Activated CD8-positive, alpha-beta T cell treated with anti-CD3 and anti-CD28 coated beads for 36 hours (primary cell): ENCODE measurements at places on chromosomes 12 and 14. TPM values are rescaled to one million over a fixed set of nuclear protein-coding genes. Genes with fewer than 3 reads are reported as not detected.

DNA sequence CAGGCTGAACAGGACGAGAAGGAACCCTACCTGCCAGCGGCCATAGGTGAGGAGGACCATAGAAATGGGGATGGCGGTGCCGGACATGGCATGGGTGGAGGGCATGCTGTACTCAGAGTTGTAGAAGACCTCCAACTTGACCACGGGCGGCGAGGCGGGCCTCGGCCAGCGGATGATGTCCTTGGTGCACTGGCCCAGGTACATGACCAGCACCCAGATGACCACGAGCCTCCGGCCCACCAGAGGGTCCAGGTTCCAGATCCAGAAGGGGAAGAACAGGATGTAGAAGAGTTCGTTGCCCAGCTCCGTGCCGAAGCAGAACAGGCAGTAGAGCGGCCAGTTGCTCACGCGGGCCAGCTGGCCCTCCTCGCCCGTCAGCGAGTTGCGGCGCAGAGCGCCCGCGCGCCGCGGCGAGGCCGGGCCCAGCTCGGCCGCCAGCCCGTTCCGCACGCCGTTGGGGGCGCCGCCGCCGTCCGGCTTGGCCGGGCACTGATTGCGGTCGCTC, 582 bp downstream of the SGPP1 start:
- DNase-seq, result peak; percentile 17

The NRXN3 gene
- total RNA-seq, result not detected

The NKX2-1 gene
- total RNA-seq, result not detected

DNA sequence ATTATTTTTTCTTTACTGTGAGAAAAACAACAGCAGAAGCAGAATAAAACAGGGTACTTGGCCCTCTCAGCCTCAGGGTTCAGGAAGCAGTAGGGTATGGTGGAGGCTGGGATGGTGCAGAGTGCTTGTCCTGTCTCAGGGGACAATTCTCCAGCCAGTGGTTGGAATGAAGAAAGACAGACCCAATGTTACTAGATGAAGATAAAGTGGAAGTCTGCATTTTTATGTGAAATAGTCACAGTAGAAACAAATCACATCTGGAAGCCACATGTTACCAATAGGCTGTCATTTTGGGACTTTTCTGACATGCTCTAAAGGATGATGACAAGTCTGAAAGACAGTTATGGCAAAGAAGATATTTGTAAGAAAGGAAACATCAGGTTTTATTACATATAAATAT, 32.3 kb downstream of the PROX2 start:
- DNase-seq, result no peak

The KRT81 gene
- total RNA-seq, result not detected

- no peak for DNase-seq
Observed at GRCh38 chr14:65257425-65257824, 155.1 kb upstream of the FUT8 start.
